ENCODE measurements at places on chromosomes 2 and 18.
A peak's percentile ranks its signal among the peaks of the same experiment; 100 is the strongest.

DNA sequence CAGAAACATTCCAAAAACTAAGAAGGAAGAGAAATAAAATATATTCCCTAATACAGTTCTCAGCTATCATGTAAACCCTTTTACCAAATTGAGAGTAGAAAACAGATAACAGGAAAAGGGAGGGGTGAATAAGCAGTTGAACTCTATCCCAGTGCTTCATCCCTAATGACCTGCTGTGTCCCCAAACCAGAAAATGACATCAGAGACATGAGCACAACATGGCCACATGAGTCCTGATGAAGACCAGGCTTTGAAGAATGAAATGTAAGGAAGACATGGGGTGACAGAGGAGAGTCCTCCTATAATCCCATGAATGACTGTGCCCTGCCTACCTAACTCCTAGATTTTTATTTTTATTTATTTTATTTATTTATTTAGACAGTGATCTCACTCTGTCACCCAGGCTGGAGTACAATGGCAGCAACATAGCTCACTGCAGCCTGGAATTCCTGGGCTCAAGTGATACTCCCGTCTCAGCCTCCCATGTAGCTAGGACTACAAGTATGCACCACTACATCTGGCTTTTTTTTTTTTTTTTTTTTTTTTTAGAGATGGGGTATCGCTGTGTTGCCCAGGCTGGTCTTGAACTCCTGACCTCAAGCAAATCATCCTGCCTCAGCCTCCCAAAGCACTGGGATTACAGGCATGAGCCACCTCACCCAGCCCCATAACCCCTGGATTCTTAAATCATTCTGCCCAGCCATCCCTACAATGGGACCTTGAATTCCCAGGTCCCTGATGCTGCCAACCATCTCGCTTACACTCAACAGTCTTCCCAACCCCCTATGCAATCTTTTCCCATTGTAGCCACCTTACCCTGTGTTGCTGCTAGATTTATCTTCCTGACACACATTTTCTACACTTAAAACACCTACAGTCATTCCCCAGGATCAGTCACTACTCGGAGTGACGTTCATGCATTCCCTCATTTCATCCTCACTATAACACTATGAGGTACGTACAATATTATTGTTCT, 64.5 kb downstream of the ANKRD44 start:
- DNase-seq, result no peak

DNA sequence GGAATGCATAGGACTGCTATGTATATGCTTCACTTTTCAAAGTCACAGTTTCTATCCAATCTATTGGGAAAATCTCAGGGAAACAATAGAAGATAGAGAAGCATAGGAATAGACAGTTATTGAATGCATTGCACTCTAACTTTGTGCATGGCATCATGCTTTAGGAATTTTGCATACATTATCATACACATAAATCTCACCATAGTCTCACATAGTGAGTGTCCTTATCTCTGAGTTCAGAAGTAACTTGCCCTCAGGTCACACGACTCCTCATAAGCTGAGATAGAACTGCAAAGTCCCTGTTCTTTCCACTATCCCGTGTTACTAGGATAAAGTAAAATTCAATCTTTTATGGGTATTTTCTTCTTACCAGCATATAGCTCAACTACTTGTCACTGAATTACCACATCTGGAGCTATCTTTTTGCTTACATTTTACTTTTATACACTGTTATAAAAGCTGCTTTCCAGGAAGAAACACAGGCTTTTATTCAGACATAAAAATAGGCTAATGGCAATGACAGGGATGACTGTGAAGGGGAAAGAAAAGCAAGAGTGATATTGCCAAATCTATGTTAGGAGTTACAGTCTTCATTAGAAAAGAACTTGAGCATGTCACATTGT, 666.9 kb downstream of the XIRP2 start:
- DNase-seq, result no peak

DNA sequence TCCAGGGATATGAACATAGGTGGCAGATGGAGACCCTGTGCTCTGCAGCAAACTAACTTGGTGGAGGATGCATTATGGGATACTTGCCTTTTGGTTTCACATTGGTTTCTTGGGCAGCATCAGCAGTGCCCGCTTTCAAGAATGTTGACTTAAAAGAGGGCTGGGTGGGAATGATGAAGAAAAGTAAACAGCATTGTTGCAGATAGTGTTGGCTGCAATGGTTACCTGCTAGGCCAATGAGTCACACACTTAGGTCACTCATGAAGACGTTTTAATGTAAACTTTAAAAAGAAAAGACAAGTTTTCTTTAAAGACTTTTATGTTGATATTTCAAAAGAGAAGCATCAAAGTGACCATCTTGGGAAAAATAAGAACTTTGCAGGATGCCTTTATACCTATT, 26.1 kb upstream of the FAM237A start:
- DNase-seq, result no peak

GRCh38 chr2:212974692-212975091, 176.7 kb downstream of the IKZF2 start:
- DNase-seq, result no peak

DNA sequence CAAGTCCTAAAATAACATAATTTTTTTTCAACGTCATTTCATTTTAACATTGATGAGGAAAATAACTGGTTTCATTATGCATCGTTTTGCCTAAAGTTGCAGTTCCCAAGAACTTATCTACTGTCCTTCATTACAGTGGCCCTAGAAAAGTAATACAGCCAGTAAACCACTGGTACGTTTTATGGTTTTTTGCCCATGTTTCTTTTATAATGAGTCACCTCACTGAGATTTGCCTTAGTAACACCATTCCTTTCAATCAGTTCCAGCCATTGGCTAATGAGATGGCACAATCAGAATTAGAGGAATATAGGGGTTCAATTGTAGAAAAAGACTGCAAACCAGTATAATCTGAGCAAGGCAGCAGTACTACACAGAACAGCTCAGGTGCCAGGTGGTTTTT, 422.6 kb upstream of the LYPD1 start:
- no peak for DNase-seq

GRCh38 chr2:69830045-69830905, 815 bp downstream of the GMCL1 start:
- DNase-seq, result peak; percentile 18

DNA sequence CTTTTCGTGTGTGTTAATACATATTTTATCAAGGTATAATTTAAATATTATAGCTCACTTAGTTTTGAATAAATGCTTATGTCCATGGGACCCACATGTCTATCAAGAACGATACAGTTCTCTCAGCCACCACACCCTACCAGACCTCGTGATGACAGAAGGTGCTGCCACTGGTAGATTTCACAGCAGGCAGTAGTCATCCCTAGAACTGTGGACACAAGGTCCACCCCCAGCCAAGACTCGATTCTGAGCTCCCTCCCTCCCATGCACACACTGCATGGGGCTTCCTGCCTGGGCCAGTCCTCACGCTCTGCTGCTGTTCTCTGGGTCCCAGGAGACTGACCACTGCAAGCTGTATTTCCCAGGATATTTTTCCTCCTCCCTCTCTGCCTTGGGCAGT, 26.5 kb upstream of the CREB1 start:
- DNase-seq, result peak; percentile 33

GRCh38 chr2:240520130-240520973, 37.4 kb downstream of the ANKMY1 start:
- no peak for DNase-seq

GRCh38 chr2:64637931-64638330, 15.8 kb downstream of the SERTAD2 start:
- no peak for DNase-seq

DNA sequence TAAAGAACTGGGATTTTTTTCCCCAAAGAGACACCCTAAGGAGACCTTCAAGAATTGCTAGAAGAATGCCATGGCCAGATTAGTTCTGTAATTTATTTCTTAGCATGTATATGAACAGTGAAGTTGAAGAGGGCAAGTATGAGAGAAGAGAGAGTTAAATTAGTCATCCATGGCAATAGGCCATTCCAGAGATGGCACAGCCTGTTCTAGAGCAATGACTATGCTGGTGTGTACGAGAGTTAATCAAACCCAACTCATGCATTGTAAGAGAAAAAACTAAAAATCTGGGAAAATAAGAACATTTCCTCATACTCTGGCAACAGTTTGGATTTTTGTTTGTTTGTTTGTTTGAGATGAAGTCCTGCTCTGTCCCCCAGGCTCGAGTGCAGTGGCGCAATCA, 112.1 kb upstream of the PIK3C3 start:
- DNase-seq, result no peak

- no peak for DNase-seq
These were observed 415.5 kb downstream of the CBLN2 start for GRCh38 chr18:72128649-72129048.

- no peak for DNase-seq
These were observed 25.1 kb downstream of the STAT4 start for GRCh38 chr2:191125646-191126045.

GRCh38 chr2:219506802-219507526, 7.3 kb upstream of the ASIC4 start:
- DNase-seq, result no peak

DNA sequence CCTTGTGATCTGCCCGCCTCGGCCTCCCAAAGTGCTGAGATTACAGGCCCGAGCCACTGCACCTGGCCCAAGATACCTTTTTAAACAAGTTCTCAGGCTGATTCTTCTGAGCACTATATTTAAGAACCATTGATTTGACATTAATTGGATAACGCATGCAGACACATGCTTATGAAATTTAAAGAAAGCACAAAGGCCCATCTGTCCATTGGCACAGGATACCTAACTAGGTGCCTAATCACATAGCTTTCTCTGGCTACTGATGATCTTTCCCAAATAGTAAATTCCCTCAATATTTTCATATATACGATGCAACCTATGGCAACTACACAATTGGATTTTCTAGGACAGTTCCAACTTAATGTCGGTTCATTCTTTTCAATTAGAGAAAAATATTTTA, 62.5 kb upstream of the STAM2 start:
- no peak for DNase-seq

GRCh38 chr2:30358842-30359241, 88.2 kb upstream of the LCLAT1 start:
- no peak for DNase-seq

GRCh38 chr2:224319750-224320149, 82.2 kb downstream of the FAM124B start:
- no peak for DNase-seq

DNA sequence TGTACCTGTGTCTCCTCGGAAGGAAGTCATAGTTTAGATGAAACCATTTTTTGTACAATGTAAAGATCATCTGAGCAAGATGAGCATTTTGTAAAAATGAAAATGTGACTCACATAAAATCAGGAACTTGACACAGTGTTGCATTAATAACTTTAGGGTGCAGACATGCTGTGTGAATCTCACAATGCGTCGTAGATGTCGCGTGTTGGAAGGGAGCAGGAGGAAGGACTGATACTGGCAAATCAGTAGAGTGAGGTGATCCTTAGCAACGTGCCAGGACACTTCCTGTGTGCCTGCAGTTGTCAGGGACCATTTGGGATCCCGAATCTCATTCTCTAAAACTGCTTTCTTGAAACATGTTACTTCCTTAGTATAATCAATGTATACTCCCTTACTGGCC, 103.1 kb downstream of the SH3BP4 start:
- DNase-seq, result no peak

DNA sequence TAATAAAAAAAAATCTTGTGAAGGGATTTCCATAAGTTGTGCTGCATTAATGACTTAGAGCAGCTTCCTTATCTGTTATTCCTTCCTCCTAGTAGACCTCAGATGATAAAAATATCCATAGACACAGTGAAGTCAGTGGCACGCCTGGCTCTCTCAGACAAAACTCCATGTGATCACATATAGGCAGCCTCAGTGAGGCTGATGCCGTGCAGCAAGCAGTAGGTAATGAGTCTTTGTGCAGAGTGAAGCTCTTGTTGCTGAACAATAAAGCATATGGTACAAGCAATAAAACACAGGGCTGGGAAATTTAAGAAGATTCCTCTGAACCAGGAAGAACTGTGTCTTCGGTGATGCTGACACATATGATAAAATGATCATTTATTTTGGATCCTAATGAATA, 102.7 kb downstream of the CSRNP3 start:
- no peak for DNase-seq

- no peak for DNase-seq
These were observed 51.8 kb downstream of the STK25 start for GRCh38 chr2:241456546-241456945.

GRCh38 chr2:170466632-170467031, 248.5 kb upstream of the SP5 start:
- DNase-seq, result no peak

DNA sequence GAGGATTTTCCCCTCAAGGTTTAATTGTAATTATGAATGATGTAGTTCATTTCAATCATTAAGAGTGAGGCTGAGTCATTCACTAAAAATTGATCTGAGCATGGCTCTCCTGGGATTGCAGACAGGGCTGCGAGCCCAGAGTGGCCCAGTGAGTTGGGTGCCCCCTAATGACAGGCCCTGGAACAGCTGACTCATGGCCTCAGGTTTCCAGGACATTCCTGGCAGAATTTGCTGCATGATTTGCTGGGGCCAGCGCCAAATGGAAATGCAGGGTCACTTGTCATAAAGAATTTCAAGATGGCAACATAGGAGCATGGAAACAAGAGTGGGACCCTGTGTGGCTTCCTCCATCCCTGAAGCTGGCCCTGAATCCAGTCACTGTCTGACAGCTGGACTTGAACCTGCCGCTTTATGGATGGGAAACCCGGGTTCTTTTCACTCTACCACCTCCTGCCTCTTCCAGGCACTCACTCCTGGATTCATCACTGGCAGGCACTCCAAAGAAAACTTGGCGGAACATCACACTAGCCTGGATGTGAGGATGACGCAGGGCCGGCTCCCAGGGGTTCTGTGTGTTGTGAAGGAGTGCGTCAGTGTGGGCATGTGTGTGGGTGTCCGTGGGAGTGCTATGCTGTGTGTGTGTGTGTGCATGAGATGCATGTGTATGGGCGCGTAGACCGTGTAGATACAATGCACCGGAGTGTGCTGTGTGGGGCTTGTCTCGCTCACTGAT, 15.2 kb downstream of the OTOF start:
- DNase-seq, result no peak

GRCh38 chr18:9087144-9087543, 15.4 kb upstream of the NDUFV2 start:
- DNase-seq, result no peak

- DNase-seq, result no peak
These were observed 44.4 kb downstream of the MAP4K4 start for GRCh38 chr2:101741775-101742520.

DNA sequence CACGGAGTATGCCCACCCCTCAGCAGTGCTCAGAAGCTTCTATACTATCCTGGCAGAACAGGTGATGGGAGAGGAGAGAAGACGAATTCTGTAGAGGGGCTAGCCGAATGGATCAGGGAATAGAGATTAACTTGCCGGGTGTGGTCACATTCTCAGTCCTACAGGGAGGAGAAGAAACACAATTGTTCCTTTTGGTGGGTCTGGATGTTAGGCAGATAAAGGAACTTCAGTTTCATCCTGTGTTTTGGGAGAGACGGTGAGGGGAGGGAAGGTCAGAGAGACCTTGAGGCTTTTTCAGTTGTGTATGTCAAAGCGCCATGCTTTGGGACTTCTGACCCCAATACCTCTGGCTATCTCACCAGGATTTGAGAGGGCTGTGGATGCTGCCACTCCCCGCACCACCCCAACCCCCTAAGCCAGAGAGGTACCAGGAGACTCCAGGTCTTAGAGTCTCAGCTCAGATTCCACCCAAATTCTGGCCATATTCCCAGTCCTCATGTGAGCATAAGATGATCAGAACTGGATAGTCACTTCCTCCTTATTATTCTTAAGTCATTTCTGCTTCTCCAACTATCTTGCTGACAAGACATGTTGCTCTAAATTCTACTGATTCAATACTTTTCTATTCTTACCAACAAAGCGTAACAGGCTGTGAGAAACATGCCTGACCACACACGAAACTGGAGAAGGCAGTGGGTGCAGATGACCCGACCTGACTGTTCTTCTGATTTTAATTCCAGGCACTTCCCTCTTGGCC, 2.3 kb upstream of the TMEM37 start:
- DNase-seq, result no peak

Measured in stimulated activated naive B cell treated with anti-CD40 and anti-IgM and Interleukin-4, amounts not matched to agents 10 μg/mL and 1 μg/mL and 100 μg/mL, for 72 hours (primary cell).